ENCODE measurements at places on chromosomes 1 and 21. TPM values are rescaled to one million over a fixed set of nuclear protein-coding genes. Genes with fewer than 3 reads are reported as not detected.

- DNase-seq, result no peak
Observed at GRCh38 chr1:29349871-29350491, 113.7 kb downstream of the PTPRU start.

TTC24 gene
- total RNA-seq, result not detected

RBM11 gene
- total RNA-seq, result not detected

XCL1 gene
- total RNA-seq, result not detected

EFNA1 gene
- 132 TPM for total RNA-seq

KRTAP12-3 gene
- total RNA-seq, result not detected
